ENCODE measurements at places on chromosomes 6 and 20. TPM values are rescaled to one million over a fixed set of nuclear protein-coding genes. Genes with fewer than 3 reads are reported as not detected.

Gene DOK5
- total RNA-seq = not detected

- H3K4me1 ChIP-seq = no peaks in the 10 kb centered on the region
- H3K27me3 ChIP-seq = no peaks in the 10 kb centered on the region
- no peak for DNase-seq
- no peak overlapping the region for H3K27ac ChIP-seq
These were observed 398.4 kb upstream of the ID4 start for GRCh38 chr6:19438566-19439353.

GRCh38 chr6:15358579-15359327 lies 112.9 kb downstream of the JARID2 start:
- H3K27me3 ChIP-seq = no peaks in the 10 kb centered on the region
- DNase-seq = no peak
- H3K36me3 ChIP-seq = no peaks in the 10 kb centered on the region

Gene PNPLA1
- total RNA-seq = 0.11 TPM

DNA sequence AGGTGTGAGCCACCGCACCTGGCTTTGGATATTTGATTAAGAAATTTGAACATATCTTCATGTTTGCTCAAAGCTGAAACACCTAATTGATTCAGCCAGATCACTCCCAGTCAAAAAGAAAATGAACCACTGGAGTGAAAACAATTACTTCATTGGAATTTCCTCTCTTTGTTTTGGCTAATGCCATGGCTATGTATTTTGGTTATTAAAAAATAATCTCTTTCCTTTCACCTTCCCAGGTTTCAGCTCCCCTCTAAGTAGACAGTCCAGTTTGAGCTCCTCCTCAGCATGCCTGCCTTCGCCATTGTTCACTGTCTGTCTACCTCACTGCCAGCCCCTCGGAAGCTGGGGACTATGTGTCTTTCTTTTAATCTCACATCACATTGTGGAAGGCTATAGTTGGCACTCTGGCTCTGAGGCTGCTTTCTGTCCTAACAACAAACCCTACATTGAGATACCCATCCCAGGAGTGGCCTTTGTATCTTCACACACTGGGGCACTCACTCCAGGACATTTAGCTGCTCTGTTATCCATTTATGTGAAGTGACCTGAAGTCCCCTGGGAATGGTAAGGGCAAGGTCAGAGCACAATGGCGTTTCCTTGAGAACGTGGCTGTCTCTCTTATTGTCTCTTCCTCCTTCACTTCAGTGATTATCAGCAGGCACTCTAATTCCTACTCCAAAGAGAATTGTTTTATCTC lies 764.0 kb upstream of the CITED2 start:
- no peaks in the 10 kb centered on the region for H3K27me3 ChIP-seq
- H3K27ac ChIP-seq = no peak overlapping the region
- H3K4me1 ChIP-seq = no peaks in the 10 kb centered on the region
- H3K36me3 ChIP-seq = peaks cover 31% of the 10 kb centered on the region

- peak overlapping the region; percentile 88 for H3K4me3 ChIP-seq
- peak; percentile 96 for DNase-seq
- peaks cover 17% of the 10 kb centered on the region for H3K36me3 ChIP-seq
- peak overlapping the region; percentile 88 for H3K27ac ChIP-seq
These were observed 732 bp upstream of the STXBP5 start for GRCh38 chr6:147203311-147204059.

- peaks cover 2% of the 10 kb centered on the region for H3K4me1 ChIP-seq
- H3K27me3 ChIP-seq = no peaks in the 10 kb centered on the region
- DNase-seq = no peak
- peaks cover 22% of the 10 kb centered on the region for H3K36me3 ChIP-seq
- no peak overlapping the region for H3K27ac ChIP-seq
These were observed 5.2 kb downstream of the AP5S1 start for GRCh38 chr20:3825526-3825925.

Gene PSORS1C1
- total RNA-seq = not detected

- no peaks in the 10 kb centered on the region for H3K4me1 ChIP-seq
- peaks cover 45% of the 10 kb centered on the region for H3K27me3 ChIP-seq
- no peaks in the 10 kb centered on the region for H3K36me3 ChIP-seq
- no peak overlapping the region for H3K4me3 ChIP-seq
- no peak overlapping the region for H3K27ac ChIP-seq
- no peak for DNase-seq
These were observed 51.7 kb upstream of the FOXP4 start for GRCh38 chr6:41494212-41495110.

Gene SCRT2
- total RNA-seq = 0.75 TPM

Gene ZFP57
- total RNA-seq = 0.13 TPM

DNA sequence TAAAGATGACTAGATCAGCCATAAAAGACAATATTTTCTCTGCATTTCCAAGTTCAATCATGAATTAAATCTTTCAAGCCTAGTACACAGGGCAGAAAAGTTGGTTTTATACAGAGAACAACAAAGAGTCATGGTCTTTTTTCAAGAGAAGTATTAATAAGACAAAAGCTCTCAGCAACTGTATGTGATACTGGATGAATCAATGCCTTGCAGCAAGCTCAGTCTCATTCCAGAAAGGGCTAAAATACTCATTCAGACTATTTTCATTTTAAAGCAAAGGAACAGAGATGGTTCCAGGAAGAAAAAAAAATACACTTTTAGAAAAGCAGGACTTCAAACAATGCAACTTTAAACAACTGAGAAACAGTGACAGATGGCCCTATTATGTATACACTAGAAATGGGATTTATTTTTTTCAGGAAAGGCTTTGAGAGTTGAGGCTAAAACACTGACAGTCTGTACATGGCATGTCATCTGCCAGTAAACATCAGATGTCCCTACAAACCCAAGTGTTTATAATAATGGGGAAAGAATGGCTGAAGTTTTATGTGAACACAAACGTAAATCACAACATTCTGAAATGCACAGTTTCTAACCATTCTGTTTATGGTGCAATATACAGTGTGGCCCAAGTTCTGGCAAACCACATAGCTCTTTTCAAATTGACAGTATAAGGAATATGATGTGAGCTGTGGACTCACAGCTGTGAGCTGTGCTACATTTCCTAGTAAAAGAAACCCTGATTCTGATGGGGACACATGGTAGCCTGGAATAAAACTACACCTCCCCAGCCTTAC lies 114.3 kb upstream of the DST start:
- no peak for DNase-seq
- no peaks in the 10 kb centered on the region for H3K36me3 ChIP-seq

GRCh38 chr6:46940433-46941226 lies 18.9 kb upstream of the ADGRF5 start:
- no peak for DNase-seq
- no peaks in the 10 kb centered on the region for H3K4me1 ChIP-seq
- no peak overlapping the region for H3K27ac ChIP-seq

Gene TMEM14B
- total RNA-seq = 211 TPM

- no peak overlapping the region for H3K27ac ChIP-seq
- DNase-seq = no peak
- no peaks in the 10 kb centered on the region for H3K36me3 ChIP-seq
- no peaks in the 10 kb centered on the region for H3K27me3 ChIP-seq
- peaks cover 17% of the 10 kb centered on the region for H3K4me1 ChIP-seq
These were observed 157.4 kb downstream of the JARID2 start for GRCh38 chr6:15403094-15403755.

- DNase-seq = no peak
- no peaks in the 10 kb centered on the region for H3K4me1 ChIP-seq
- no peak overlapping the region for H3K27ac ChIP-seq
- no peak overlapping the region for H3K4me3 ChIP-seq
These were observed 95.3 kb upstream of the C6orf118 start for GRCh38 chr6:165404697-165405096.

- H3K4me3 ChIP-seq = no peak overlapping the region
- no peaks in the 10 kb centered on the region for H3K36me3 ChIP-seq
- H3K27ac ChIP-seq = no peak overlapping the region
- H3K27me3 ChIP-seq = no peaks in the 10 kb centered on the region
- DNase-seq = no peak
- H3K4me1 ChIP-seq = no peaks in the 10 kb centered on the region
These were observed 90.8 kb downstream of the FRK start for GRCh38 chr6:115969930-115970273.

Gene SPAG4
- 9.6 TPM for total RNA-seq

GRCh38 chr6:141110481-141110880 lies 1022.2 kb upstream of the GJE1 start:
- no peak overlapping the region for H3K4me3 ChIP-seq
- no peak for DNase-seq
- no peaks in the 10 kb centered on the region for H3K36me3 ChIP-seq
- H3K27me3 ChIP-seq = no peaks in the 10 kb centered on the region
- H3K27ac ChIP-seq = no peak overlapping the region

Gene MCM8
- total RNA-seq = 21.8 TPM

- no peak overlapping the region for H3K27ac ChIP-seq
- H3K36me3 ChIP-seq = no peaks in the 10 kb centered on the region
- 0 out of 3 replicates have a peak, but pooled peaks cover 2% of the 10 kb centered on the region for H3K27me3 ChIP-seq
- no peak overlapping the region for H3K4me3 ChIP-seq
- H3K4me1 ChIP-seq = no peaks in the 10 kb centered on the region
These were observed 89.6 kb upstream of the CDH4 start for GRCh38 chr20:61162451-61162850.

GRCh38 chr20:63320041-63320511 lies 27.1 kb downstream of the COL20A1 start:
- peaks cover 62% of the 10 kb centered on the region for H3K27me3 ChIP-seq
- no peaks in the 10 kb centered on the region for H3K36me3 ChIP-seq
- peaks cover 26% of the 10 kb centered on the region for H3K4me1 ChIP-seq

DNA sequence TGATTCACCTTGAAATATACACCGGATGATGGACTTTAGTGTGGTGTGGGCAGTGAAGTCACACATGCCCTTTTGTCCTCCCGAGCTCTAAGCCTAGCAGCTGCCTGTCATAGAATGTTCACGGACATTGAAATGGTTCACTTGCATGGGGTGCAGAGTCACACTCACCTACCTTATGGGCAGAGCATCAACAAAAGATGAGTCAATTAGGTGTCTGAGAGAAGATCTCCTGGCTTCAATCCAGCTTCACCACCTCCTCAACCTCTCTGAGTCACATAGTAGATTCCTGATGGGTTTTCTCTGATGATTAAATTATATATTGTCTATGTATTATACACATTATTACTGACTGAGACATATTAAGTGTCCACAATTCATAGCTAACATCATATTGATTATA lies 48.1 kb upstream of the HLA-E start:
- no peak overlapping the region for H3K4me3 ChIP-seq
- DNase-seq = no peak
- peaks cover 25% of the 10 kb centered on the region for H3K27me3 ChIP-seq
- no peak overlapping the region for H3K27ac ChIP-seq
- no peaks in the 10 kb centered on the region for H3K4me1 ChIP-seq
- H3K36me3 ChIP-seq = no peaks in the 10 kb centered on the region

DNA sequence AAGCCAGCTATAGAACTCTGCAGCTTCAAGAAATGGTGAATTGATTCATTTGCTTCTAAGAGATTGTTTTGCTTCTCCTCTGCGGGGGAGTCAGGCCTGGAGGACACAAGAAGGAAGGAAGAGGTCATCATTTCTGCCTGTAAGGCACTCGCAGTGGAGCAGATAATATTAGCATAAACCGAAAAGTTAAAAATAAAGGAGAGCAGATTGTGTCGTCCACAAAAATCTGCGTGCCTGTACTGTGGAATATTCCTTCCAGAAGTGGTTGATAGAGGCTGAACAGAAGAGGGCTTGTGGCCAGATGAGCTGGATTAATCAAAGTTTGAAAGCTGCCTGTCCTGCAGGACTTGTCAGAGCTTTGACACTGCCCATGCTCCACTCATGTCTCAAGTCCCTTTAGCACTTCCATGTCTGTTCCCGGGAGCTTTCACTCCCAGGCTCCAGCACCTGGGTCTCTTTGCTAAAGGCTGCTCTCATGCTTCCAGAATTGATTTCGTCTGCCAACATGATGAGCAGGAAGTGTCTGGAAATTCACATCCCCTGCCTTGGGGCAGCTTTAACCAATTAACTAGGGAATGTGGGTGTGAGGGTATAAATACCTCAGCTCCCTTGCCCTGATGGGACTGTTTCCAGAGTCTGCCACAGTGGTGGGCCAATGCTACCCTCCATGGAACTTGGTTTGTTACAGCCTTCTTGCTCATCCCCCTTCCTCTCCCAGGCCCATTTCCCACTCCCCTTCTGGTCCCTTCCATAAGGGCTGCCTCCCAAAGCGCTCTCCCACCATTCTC lies 65.1 kb upstream of the STX16 start:
- H3K4me1 ChIP-seq = no peaks in the 10 kb centered on the region
- DNase-seq = no peak
- no peak overlapping the region for H3K27ac ChIP-seq
